ENCODE measurements at places on chromosomes 7 and 10.

- peak; percentile 57 for DNase-seq
These were observed 46.7 kb downstream of the BMPR1A start for GRCh38 chr10:86803156-86803555.

GRCh38 chr10:86363184-86363832 lies 3.3 kb downstream of the GRID1 start:
- no peak for DNase-seq

DNA sequence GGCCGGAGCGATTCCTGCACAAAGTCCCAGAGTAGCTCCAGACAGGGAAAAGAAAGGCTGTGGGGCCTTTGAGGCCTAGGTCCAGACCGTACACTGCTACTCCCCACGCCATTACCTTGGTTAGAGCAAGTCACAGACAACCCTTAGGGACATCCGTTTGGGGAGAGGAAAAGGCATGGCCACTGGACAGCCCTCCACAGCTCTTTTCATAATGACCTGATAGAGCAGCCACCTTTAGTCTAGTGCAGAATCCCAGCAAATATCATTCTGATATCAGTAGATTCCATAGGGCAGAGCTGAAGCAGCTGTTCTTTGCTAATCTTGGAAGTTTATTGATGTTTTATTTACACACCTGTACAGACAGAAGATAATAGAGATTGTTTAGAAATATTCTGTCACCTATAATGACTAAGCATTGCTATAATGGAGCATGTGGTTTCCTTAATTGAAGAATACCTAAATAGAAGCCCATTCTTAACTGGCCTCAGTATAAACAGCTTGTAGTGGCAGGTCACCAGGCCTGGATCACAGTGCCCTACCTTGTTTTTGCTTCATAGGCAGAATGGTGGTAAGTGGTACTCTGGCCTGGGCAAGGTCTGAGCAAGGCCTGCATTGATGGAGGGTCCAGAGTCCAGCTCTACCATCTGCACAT lies 27.9 kb downstream of the OGDH start:
- DNase-seq = no peak

DNA sequence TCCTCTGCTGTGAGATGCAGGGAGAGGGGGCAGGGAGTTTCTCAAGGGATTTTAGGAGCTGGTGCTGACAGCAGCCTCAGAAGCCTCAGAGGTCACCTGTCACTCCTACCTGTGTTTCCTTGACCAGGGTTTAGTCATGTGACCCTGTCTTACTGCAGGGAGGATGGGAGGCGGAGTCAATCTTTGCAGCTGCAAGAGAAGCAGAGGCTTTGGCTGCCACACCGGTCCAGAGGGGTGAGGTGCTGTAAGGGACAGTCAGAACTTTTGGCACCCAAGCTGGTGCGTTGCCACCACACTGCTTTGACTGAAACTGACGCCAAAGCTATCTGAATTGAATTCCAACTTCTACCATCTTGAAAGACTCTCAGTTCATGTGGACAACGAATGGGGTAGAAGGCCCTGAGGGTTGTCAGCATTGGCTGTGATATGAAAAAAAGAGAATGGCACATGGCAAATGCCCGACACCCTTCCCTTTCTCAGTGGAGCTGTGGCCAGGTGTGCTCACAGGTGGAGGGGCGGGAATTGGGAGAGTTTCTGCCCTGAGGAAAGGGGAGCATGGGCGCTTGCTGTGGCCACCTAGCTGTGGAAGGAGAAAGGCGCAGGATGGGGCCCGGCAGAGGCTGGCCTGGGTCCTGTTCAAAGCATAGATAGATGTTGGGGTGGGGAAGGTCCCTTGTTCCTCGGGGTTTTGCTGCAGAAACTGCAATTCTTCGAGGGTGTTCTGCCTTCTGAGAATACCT lies 69.3 kb downstream of the ARHGAP22 start:
- no peak for DNase-seq

- DNase-seq = no peak
These were observed 17.3 kb downstream of the FAM107B start for GRCh38 chr10:14757394-14757793.

DNA sequence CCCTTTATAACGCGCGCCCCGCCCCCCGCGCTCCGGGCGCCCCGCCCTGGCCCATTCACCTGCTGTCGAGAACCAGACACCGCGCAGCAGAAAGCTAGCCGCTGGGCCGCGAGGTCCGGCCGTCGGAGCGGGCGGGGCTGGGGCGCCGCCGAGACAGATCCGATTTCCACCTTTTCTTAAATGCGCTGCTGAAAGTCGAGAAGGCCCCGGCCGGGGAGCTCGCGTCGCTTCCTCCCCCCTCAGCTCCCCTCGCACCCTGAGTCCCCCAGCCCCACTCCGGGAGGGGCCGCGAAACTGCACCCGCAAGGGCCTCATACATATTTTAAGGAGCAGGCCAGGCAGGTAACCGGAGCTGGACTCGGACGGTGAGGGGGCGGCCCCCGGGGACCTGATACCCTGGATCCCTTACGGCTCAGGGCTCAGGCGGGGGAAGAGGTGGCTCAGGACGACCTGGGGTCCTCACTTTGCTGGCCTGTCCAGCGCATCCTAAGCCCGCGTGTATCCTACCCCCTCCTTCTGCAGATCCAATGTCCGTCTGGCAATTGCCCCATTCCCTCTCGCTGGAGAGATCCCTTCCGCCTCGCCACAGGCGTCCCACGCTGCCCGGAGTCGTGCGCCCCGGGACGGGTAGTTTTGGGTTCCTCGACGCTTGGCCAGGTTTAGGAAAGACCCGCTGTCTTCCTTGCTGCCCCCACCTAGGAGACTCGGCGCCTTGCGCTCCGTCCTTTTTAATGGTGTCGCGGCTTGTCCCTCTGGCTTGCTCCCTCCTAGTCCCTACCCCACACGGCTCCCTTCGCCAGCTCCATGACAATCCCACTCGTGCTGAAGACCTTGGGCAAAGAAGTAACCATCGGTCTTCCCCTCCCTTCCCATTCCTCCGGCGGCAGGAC lies 170.6 kb downstream of the UBE2H start:
- DNase-seq = no peak

DNA sequence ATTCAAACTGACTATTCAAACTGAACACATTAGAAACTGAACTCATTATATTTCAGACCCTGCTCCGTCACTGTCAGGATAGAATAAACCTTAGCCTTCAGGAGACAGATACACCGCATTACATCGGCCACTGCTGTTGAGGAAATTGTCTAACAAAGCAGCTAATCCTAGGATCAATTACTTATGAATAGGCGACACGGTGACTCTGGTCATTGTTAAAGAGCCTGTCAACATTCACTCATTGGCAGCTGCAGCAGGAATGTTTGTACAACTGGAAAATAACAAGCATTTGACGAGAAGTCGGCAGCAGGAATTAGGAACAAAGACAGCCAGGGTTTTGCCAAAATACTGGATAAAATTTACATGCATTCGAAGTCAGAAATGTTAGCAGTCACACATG lies 112.0 kb upstream of the MKX start:
- no peak for DNase-seq

DNA sequence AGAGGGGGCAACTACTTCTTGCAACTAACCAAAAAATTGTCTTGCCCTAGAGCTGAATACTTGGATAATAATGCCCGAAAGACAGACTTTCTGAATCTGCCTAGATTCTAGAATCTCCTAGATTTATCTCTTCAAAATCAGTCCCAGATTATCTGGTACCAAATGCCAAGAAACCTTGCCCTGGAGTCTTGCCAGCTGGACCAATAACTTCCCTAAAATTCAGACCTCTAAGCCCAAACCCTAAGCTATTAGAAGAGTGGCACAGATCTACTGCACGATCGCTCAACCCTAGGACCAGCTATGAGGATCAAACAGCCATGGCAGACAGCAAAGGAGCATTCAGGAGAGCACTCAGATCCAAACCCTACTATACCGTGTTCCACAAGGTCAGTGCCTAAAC lies 45.0 kb downstream of the ARMH3 start:
- DNase-seq = no peak

DNA sequence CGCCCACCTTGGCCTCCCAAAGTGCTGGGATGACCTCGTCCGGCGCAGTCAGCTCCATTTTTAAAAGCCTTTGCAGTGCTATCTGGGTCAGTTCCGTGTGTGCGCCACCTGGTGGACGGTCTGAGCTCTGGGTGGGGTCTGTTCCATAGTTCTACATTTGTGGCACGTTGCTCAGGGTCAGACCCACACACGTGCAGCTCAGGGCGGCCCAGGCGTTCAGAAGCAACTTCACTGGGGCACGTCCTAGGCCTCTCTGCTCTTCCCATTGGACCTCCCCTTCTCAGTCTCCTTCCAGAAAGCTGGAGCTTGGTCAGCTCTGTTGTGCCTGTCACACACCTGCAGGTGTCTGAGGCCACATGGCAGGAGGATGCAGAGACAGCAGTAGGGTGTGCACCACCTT lies 137.9 kb downstream of the DNAJB6 start:
- DNase-seq = no peak

- no peak for DNase-seq
These were observed 272.9 kb upstream of the ZWINT start for GRCh38 chr10:56633876-56634452.

DNA sequence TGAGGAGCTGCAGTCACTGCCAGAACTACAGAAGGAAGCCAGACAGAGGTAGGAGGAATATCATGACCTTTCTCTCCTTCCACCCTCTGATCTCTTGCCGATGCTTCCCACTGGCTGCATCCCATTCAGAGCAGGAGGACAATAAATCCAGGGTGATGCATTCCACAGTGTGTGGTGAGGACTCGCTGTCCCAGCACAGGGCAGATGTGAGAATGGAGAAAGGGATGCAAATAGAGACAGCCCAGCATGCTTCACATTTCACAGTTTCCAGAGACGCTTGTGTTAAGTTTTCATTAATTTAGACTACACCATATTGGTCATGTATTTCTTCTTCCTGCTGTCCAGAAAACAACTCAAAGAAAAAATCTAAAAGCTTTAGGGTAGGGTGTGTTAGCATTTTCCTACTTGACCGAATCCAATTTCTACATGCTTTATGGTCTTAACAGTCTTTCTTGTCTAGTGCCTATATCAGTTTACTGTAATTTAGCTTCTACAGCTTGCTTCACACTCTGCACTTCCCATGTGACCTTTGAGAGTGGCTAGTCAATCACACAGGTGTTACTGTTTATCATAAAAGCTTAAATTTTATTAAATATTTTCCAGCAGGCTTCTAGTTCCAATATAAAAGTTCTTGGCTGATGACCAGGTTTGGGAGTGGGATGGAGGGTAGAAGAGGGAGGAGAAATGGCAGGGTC lies 155.6 kb downstream of the RAPGEF5 start:
- DNase-seq = no peak

DNA sequence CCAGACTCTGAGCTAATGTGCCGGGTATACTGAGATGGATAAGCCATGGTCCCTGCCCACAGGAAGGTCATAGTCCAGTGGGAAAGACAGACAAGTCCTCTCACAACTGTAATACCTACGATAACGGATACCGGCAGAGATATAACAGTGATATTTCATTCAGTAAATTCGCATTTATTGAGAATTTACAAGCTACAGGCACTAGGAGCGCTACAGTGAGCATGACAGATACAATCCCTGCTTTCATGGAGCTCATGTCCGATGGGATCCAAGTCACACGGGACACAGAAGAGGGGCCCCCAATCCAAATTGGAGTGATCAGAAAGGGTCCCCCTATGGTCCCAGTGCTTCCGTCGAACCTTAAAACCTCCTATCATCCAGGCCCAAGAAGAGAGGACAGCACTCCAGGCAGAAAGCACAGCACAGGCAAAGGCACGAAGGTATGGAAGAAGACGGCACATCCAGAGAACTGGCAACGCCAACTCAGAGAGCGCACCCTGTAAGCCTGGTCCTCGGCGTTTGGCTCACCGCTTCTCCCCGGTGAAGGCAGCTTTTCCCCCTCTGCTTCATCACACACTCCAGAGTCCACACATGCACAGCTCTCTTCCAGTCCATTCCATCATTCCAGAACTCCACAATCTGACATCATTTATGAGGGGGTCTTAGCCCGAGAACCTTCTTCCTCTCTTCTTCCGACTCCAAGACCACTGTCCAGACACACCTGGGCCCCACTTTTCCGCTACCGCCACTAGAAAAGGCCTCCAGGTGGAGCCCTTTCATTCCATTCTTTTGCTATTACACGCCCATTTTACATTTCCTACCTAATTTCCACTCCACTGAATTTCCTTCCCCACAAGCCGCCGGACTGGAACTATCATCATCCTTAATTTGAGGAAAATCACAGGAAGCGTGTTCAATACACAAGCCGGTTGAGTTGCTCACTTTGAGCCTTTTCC lies 47.8 kb upstream of the NKX2-3 start:
- no peak for DNase-seq

GRCh38 chr7:31885171-31885570 lies 185.0 kb downstream of the PDE1C start:
- DNase-seq = no peak

DNA sequence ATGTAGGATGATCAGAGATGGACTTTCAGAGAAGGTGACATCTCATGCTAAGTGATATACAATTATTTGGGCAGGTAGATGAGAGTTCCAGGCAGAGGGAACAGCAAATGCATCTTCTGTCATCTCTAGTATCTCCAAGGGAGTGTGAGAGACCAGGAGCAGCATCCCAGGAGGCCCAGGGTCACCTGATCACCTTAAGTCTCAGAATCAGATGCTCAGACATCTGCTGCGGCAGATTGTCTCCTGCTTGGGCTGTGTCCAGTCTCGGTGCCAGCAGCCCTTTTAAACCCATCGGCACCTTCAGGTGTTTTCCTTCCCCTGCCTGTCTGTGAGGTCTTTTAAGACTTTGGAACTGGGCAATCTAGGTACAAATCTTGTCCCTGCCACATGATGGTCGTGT lies 690.6 kb downstream of the LRMDA start:
- no peak for DNase-seq

GRCh38 chr10:121598263-121599249 lies at the start of gene FGFR2:
Gene FGFR2, minus strand, starts transcription at chr10:121598444. Its CDS starts 4,627 bp downstream, at chr10:121593817.
- DNase-seq = peak; percentile 80

DNA sequence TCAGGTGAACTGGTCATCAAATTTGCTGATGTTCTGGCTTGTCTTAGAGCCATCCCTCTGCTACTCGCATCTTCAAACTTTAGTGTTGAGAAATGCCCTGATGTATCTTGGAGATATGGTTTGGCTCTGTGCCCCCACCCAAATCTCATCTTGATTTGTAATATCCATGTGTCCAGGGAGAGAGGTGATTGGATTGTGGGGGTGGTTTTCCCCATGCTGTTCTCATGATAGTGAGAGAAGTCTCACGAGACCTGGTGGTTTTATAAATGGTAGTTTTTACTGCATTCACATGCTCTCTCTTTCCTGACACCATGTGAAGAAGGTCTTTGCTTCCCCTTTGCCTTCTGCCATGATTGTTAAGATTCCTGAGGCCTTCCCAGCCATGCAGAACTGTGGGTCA lies 74.0 kb upstream of the AFAP1L2 start:
- no peak for DNase-seq

- no peak for DNase-seq
These were observed 6.3 kb upstream of the C10orf71 start for GRCh38 chr10:49292565-49293207.
